ENCODE measurements at places on chromosomes 5 and 9. TPM values are rescaled to one million over a fixed set of nuclear protein-coding genes. Genes with fewer than 3 reads are reported as not detected.

CAMK2A gene
- polyA plus RNA-seq: 8.1 TPM

OTULINL gene
- 0.15 TPM for polyA plus RNA-seq

TMEM252 gene
- not detected for polyA plus RNA-seq

PCDHB3 gene
- 0.18 TPM for polyA plus RNA-seq

PCDHGA5 gene
- 0.07 TPM for polyA plus RNA-seq

MARCOL gene
- polyA plus RNA-seq: not detected

KIF12 gene
- polyA plus RNA-seq: 0.04 TPM

TAF11L5 gene
- polyA plus RNA-seq: not detected

DBN1 gene
- polyA plus RNA-seq: 20.1 TPM

FOXD4L6 gene
- 0.03 TPM for polyA plus RNA-seq

AFAP1L1 gene
- polyA plus RNA-seq: 39.9 TPM

CETN3 gene
- 11.2 TPM for polyA plus RNA-seq

FBP1 gene
- 0.42 TPM for polyA plus RNA-seq

FCHSD1 gene
- polyA plus RNA-seq: 1.3 TPM

MCIDAS gene
- not detected for polyA plus RNA-seq

GOLGA2 gene
- 72.4 TPM for polyA plus RNA-seq

CFAP77 gene
- not detected for polyA plus RNA-seq

ANKRD31 gene
- polyA plus RNA-seq: 0.01 TPM

GARIN3 gene
- not detected for polyA plus RNA-seq

TEX48 gene
- not detected for polyA plus RNA-seq

ORM2 gene
- polyA plus RNA-seq: not detected

CKMT2 gene
- 1,358 TPM for polyA plus RNA-seq

TRAF1 gene
- 0.55 TPM for polyA plus RNA-seq

GFRA3 gene
- 0.10 TPM for polyA plus RNA-seq

PCDHB14 gene
- polyA plus RNA-seq: 0.32 TPM

IL9 gene
- not detected for polyA plus RNA-seq

TRIM7 gene
- polyA plus RNA-seq: 10.4 TPM

MGAT1 gene
- polyA plus RNA-seq: 68.1 TPM

LCN9 gene
- not detected for polyA plus RNA-seq

TPPP gene
- polyA plus RNA-seq: 2.0 TPM

SMIM33 gene
- polyA plus RNA-seq: not detected

TEK gene
- polyA plus RNA-seq: 4.6 TPM

HK3 gene
- 2.6 TPM for polyA plus RNA-seq

OCLN gene
- polyA plus RNA-seq: 0.44 TPM

DAPK1 gene
- polyA plus RNA-seq: 0.66 TPM

SLC23A1 gene
- 0.03 TPM for polyA plus RNA-seq

RFESD gene
- polyA plus RNA-seq: 4.0 TPM

GEMIN5 gene
- polyA plus RNA-seq: 15.7 TPM

RANBP17 gene
- polyA plus RNA-seq: 0.05 TPM

BTNL8 gene
- polyA plus RNA-seq: 0.13 TPM

WDR38 gene
- 0.05 TPM for polyA plus RNA-seq

All from psoas muscle (tissue), 8 donors.